ENCODE measurements at places on chromosomes 16 and 17.

DNA sequence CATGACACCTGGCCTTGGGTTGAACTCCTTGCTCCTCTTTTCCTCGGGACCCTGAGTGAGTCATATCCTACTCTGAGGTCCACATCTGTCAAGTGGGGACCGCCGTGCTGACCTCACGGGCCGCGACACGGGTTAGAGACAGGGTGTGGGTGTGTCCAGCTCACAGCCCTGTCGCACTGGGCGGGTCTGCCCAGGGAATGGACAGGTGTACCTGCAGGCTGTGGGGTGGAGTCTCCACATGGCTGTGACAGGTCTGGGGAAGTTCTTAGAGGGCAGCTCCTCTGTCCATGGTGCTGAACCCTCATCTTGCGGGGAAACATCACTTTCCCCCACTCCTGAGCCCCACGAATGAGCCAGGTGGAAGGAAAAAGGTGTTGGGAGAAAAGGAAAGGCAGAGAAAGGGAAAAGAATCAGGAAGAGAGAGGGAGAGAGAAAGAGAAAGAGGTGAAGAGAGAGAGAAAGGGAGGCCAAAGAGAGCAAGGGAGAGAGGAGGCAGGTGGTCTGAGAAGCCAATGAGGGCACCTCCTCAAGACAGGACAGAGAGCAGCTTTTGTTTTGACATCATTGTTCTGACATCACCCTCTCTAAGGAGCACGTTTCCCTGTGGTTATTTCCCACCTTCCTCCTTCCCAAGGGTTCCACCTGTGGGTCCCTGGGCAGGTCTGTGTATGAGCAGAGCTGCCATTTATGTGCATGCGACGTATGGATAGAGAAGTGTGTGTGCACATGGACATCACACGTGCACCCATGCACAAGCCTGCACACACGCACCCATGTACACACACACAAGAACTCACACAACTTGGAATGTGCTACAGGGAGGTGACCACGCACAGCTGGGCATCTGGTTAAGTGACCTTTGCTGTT lies 32.6 kb upstream of the CBFA2T3 start:
- no peak for DNase-seq

- DNase-seq: no peak
These were observed 9.3 kb downstream of the JUP start for GRCh38 chr17:41777157-41777573.

DNA sequence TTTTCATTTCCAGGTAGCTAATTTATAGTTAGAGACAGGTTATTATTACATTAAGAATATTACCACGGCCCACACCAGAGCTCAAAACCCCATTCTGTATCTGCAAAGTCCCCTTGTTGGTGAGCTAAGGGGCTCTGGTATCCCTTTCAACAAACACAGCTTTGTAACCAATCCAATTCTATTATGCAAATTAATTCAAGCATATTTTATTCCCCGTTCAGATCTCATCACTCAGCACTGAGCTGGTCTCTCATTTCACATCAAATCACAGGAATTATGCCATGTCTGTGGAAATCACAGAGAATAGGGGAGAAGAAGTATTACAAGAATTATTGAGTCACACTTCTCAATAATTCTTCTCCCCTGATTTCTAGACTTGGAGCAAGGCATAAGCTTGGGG lies 111.7 kb downstream of the CDH11 start:
- no peak for DNase-seq

GRCh38 chr17:30586818-30587595 lies 109.8 kb downstream of the GOSR1 start:
- no peak for DNase-seq

DNA sequence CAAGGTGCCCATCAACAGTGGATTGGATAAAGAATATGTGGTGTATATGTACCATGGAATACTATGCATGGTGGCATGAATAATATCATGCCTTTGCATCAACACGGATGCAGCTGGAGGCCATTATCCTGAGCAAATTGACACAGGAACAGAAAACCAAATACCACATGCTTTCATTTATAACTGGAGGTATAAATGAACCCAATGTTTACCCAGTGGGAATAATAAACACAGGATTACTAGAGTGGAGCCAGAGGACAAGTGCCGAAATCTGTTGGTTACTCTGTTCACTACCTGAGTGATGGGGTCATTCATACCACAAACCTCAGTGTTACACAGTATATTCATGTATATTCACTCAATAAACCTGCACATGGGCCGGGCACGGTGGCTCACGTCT lies 125.2 kb downstream of the CDH11 start:
- no peak for DNase-seq

DNA sequence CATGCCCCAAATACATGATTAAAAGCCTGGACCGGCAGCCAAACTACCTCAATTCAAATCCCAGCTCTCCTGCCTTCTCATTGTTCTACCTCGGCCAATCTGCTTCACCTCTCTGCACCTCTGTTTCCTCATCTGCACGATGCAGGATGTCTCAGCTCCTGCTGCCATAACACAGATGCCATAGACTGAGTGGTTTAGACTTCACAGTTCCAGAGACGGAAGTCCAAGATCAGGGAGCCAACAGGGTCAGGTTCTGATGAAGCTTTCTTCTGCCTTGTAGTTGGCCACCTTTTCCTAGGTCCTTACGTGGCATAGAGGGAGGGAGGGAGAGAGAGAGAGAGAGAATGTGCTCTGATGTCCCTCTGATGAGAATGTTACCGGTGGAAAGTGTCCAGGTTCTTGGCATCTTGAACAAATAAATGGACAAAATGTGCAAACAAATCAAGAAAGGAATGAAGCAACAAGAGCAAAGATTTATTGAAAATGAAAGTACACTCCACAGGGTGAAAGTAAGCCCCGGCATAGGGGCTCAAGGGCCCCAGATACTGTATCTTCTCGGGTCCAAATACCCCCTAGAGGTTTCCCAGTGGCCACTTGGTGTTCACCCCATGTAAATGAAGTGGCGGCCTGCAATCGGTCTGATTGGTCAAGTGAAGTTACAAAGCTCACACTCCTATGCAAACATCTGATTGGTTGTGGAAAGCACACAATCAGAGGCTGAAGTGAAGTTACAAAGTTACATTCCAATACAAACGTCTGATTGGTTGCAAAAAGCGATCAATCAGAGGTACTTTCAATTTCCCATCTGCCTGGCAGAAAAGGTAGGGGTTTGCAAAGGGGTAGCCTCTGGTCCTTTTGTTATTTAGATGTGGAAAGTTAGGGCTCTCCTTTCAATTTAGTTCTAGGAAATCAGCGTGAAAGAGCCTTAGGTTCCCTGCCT lies 43.3 kb upstream of the ZCCHC14 start:
- no peak for DNase-seq

DNA sequence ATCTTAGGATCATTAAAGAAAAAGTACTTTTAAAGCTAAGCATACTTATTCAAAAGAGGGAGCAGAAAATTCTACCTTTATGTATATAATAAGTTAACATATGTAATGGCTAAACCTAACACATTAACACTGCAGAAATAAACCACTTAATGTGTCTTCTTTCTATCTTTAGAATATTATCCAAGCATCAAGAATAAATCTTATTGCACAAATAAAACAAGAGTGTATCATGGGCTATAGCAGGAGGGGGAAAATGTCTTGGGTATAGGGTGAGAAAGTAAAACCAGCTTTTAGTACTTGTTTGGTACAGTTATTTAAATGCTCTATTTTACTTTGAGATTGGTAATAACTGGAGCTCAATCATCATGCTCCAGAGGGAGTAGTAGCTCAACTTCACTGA lies 10.9 kb downstream of the PRKCA start:
- DNase-seq: no peak

DNA sequence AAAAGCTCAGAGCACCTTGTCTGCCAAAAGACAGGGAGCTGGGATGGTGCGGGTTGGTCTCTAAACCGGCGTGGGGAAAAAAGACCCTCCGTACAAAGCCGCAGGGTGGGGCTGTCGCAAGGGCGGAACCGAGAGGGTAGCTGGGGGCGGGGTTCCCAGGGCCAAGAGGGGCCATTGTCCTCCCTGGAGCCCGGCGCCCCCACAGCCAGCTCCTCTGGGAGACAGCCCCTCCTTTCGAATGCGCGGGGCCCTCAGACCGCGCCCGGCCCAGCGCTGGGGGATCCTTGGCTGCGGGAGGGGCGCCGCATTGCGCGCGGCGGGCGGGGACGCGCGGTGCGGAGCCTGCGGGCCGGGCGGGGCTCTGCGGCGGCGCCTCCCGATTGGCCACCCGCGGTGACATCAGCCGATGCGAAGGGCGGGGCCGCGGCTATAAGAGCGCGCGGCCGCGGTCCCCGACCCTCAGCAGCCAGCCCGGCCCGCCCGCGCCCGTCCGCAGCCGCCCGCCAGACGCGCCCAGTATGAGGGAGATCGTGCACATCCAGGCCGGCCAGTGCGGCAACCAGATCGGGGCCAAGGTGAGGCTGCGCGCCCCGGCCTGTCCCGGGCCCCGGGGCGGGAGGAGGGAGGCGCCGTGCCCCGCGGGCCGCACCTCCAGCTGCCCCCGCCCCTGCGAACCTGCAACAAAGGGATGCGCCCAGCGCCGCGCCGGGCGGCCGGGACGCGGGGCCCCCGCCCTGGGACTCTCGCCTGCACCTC lies at the start of gene TUBB3:
TSS of gene TUBB3 (plus strand) at position 459 of the 756 bp plus-strand sequence. CDS start at position 519, 60 bp downstream.
- DNase-seq: no peak

DNA sequence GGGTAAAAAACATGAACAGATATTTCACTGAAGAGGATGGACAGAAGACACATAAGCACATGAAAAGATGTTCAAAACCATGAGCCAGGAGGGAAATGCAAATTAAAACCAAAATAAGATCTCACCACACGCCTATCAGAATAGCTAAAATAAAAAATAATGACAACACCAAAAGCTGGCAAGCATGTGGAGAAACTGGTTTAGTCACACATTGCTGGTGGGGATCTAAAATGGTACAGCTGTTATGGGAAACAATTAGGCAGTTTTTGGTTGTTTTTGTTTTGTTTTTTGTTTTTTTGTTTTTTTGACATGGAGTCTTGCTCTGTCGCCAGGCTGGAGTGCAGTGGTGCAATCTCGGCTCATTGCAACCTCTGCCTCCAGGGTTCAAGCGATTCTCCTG lies 44.7 kb upstream of the TEKT3 start:
- DNase-seq: no peak

DNA sequence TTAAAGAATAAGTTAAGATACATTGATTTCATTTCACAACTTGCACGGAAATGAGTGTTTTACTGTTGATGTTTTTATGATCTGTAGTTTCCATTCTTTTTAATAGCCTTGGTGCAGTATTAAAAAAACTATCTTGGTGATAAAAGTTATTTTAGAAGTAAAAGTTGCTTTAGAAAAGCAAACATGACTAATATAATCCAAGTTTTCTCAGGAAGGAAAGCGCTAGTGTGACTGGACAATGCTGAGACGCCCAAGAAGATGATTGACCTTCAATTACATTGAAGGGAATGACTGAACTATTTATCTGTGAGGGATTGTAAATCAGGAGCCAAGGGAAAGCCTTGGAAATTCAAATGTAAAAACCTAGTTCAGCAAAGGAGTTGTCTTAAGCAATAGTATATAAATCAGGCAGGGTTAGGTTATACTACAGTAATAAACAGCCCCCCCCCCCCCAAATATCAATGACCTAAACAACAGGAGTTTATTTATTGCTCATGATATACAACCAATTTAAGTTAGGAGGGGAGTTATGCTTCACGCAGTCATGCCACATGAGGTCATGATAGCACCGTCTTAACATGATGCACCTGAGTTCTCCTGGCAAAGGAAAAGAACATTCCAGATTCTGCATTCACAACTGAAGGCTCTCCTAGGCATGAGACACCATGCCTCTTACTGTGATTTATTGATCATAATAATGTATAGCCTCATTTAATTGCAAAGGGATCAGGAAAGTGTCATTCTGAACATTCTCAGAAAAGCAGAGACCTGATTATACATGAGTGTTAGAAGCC lies 443.8 kb downstream of the CDH13 start:
- DNase-seq: no peak

DNA sequence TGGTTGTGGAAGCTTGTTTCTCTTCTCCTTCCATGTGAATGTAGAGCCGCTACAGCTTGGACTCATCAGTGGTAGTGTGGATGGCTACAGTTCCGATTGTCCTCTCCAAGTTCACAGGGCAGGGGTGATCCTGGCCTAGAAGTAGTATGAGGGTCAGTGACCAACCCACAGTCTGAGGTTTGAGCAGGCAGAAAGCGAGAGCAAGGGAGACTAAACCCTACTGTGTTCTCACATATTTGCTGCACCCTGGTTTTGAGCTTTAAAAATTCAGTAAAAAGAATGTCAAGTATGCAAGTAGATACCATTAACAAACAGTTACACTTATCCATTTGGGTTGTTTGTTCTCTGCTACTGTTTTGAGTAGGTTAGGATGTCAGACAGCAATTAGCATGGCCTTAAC lies 148.9 kb downstream of the MRTFB start:
- no peak for DNase-seq

DNA sequence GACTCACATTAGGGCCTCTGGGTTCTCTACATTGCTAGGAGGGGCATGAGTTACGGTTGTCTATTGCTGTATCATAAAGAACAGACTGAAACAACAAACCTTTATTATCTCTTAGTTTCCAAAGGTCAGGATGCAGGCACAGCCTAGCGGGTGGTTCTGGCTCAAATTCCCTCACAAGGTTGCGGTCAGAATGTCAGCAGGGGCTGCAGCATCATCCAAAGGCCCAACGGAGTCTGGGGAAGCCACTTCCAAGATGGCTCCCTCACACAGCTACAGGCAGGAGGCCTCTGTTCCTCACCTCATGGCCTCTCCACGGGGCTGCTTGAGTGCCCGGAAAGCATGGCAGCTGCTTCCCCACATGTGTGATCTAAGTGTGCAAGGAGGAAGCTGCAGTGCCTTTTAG lies 29.6 kb upstream of the ZFPM1 start:
- DNase-seq: no peak

- DNase-seq: no peak
These were observed 368.1 kb downstream of the C16orf95 start for GRCh38 chr16:86949116-86949515.

GRCh38 chr16:24747441-24747840 lies 18.0 kb downstream of the TNRC6A start:
- DNase-seq: no peak

DNA sequence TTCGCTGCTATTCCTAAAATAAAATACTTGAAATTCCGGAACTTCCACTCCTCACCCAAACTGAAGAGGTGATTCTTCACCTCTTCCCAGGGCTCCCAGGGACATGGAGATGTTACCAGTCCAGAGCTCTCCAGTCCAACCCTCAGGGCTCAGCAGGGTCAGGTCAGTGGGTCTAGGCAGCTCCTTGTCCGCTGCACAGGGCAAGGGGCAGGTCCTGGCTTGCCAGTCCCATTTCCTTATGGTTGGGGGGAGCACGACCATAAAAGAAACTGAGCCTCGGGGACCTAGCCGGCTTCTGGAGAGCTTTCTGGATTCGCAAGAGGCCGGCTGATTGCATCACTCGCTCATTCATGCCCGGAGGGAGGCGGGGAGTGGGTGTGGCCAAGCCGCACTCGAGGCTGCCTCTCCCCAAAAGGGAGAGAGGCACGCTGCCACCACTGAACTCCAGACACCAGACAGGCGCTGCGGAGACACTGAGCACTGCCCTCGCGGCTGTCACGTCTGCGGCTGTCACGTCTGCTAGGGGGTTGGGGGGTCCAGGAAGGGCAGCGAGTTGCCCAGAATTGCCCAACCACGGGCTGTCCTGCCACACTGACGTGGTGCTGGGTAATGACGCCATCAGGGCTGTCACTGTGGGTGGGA lies 15.8 kb downstream of the SLC7A5 start:
- no peak for DNase-seq

Data from cortex of kidney (tissue), 1 donor.